ENCODE measurements at places on chromosomes 5 and 9.

GRCh38 chr5:119269061-119269944, 86.5 kb upstream of the TNFAIP8 start:
- DNase-seq = peak; percentile 34

DNA sequence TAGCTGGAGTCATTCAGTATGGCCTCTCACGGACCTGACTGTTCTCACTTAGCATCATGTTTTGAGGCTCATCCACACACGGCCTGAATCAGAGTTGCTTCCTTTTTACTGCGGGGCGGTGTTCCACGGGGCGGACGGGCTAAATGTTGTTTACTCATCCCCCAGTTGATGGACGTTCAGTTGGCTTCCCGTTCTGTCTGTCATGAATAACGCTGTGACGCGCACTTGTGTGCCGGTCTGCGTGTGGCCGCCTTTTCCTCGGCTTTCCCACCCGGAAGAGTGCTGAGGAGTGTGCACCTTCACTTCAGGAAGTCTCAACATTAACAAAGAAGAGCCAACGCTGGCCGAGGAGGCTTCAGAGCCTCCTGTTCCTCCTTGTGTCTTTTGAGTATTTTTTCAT, 39.0 kb upstream of the IRX4 start:
- DNase-seq = no peak

GRCh38 chr5:35785601-35786085, 71.0 kb upstream of the IL7R start:
- no peak for DNase-seq

GRCh38 chr9:98161851-98162250, 30.6 kb downstream of the CORO2A start:
- no peak for DNase-seq

DNA sequence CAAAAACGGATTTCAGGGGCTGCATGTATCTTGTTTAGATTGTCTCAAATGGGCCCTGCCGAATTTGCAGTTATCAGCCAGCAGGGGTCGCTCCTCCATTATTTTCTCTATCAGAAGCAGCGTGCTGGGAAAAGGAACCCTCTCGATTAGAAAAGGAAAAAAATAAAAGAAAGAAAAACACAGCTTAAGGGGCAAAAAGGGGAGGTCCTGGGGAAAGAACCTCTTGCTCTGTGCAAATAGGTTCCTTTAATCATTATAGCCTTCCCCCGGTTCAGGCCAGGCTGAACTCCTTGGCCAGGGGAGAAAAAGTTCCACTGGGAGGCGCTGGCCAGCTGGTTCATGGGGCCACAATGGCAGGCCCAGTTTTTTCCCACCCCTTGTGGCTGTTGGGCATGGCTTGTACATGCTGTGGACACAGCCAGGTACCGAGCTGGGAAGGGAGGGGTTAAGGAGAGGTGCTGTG, 25.0 kb upstream of the CAPSL start:
- DNase-seq = no peak

DNA sequence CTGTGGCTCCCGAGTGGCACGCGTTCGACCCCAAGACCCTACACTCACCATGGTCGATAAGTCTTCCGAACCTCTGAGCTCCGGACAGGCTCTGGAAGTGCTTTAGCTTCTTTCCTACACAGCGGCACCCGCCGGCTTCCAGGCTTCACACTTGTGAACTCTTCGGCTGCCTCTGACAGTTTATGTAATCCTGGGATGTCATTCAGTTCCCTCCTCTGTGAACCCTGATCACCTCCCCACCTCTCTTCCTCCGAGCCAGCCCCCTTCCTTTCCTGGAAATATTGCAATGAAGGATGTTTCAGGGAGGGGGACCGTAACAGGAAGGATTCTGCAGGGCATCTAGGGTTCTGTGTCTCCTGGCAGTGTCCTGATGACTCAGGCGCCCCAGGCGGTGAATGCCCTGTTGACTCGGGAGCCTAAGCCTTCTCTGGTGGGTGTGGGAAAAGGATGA, at the start of gene CD14:
TSS of gene CD14 (minus strand) at position 155 of the 451 bp plus-strand sequence. CDS start at position 51, 104 bp downstream.
- DNase-seq = peak; percentile 32

- no peak for DNase-seq
Observed at GRCh38 chr9:88821746-88822106, 169.5 kb upstream of the S1PR3 start.

- no peak for DNase-seq
Observed at GRCh38 chr5:172630986-172631385, 10.1 kb upstream of the NEURL1B start.

GRCh38 chr9:128715436-128715750, 8.5 kb downstream of the ZDHHC12 start:
- no peak for DNase-seq

DNA sequence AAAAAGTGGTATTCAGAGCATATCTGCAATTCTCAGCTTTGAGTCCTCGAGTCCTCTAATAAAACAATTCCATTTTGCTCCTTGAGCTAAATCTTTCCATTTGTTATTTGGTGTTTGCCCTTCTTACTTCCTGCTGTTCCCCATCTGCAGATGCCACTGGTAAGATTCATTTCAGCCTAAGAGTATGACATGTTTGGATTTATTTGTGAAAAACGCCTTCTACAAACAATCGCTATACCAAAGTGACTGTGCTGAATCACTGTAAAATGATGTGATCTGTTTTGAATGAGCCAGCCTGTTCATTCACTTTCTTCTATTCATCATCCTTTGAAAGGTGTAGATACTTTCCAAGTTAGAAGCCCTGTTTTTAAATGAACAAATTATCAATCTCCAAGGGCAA, 27.7 kb downstream of the KCTD16 start:
- DNase-seq = peak; percentile 48

GRCh38 chr9:107059220-107059619, 196.3 kb downstream of the ZNF462 start:
- DNase-seq = no peak

GRCh38 chr5:179805529-179806249, 977 bp downstream of the MGAT4B start:
- DNase-seq = no peak

DNA sequence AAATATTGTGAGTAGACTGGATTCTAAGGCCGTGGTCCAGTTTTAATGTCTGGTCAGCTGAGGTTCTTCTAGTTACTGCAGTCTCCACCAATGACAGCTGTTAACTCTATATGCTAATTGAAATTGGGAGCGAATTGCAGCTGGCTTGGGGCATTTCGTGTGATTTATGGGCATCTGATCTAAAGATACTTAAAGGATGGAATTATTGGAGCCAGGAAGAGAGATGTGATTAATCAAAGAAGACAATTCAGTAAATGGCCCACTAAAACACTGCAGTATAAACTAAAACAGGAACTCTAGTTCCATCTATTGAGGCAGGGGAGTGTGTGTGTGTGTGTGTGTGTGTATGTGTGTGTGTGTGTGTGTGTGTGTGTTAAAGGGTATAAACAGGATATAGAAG, 157.5 kb upstream of the IQGAP2 start:
- DNase-seq = no peak

DNA sequence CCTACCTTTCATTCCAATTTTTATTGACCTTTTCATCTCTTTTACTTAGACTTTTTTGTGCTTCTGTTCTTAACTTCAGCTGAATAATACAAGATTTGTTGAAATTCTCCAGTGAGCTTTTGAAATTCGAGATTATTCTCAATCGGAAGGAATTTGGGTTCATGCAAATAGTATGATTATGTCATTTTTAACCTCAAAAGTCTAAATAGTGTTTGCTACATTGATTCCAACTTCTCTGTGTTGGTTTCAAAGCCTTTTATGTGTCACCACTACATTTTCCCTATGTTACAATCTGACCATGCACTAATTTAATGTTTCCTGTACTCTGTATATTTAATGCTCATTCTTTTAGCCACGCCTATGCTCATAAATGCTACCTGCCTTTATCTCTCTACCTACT, 44.1 kb downstream of the VPS13A start:
- peak; percentile 25 for DNase-seq

DNA sequence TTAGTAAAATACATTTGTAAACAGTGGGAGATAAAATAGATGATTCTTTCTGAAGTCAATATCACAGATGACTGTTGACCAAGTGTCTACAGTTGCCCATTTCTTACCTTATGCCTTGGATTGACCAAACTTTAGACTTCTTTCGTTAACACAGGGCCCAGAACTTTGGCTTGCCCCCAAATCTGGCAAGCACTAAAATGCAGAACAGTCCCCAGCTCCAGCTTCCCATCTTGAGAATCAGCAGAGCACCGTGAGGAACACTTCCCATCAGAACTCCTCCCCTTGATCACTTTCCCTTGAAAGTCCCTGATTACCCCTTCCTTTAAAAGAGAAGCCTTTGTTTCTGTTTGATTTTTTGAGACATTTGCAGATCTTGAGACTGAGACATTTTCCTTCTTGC, 1039.9 kb downstream of the TLE1 start:
- DNase-seq = peak; percentile 9

DNA sequence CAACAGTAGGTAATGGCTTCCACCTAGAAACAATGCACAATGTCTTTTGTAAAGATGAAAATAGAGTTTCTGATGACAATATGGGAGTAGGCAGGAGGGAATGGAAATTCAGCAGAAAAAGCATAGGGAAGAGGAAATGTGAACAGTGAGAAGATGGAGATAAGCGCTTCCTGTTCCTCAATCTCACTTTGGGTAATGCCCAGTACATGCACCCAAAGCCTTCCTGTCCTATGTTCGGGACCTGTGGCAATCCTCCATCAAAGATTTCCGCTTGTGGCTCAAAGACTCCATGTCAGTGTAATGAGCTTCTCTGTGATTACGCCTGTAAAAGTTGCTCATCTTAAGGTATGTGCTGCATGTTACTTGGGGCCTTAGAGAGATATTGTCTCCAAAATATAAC, 2.7 kb downstream of the UGT3A1 start:
- DNase-seq = no peak

DNA sequence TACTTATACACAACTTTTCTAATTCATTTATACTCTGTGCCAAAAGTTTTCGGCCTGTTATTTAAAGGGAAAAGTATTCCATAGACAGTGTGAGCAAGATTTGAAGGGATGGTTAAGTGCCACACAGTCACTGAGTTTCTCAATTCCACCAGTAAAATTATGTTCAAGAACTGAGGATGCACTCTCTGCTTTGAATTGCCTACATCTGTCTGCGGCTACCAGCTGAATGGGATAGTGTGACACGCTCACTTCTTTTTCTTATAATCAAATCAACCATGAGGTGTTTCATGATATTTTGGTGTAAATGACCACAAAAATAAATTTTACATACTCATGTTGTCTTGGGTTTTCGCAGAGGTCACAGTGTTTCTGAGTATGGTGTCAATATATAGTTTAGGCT, 218.4 kb upstream of the TMEM161B start:
- DNase-seq = no peak

DNA sequence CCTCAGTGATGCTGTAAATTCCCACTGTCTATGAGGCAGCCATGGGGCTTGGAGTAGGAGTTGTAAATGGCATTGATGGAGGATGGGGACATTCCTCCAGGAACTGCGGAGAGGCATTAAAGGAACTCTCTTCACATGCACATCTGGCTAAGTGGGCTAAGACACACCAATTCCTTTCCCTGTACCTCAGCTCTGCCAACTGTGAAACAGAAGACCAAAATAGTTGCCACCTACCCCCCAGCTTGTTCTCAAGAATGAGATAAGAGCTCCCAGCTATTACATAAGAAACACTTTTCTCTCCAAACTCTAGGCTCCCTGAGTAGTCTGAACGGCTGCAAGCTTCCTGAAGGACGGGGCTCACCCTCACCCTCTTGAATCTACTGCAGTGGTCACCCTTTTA, 144.6 kb upstream of the SLC30A5 start:
- no peak for DNase-seq
